ENCODE measurements at places on chromosomes 7 and 10.

- no peak for DNase-seq
Measured at GRCh38 chr7:127903892-127904669, 127.2 kb downstream of the LRRC4 start.

DNA sequence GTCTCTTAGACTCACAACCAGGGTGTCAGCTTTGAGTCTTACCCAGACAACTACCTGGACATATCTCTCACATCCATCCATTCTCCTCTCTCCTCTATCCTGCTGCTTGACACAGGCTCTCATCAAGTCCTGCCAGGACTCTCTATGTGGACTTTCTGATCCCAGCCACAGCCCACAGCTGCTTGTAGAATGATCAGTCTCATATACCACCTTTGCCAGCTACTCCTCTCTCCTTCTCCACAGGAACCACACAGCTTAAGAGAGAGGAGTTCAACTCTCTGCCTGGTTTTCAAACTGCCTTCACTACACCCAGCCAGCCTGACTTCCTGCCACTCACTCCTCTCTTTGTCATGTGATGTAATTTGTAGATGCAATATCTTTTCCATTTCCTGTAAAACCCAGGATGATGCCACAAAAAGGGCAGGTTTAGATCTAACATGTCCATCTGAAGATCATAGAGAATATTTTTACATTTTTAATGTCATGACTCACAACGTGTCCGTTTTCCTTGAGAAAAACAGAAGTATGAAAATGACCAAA, 154.0 kb downstream of the RAB11FIP2 start:
- no peak for DNase-seq

GRCh38 chr10:52574697-52575096, 197.9 kb downstream of the MBL2 start:
- no peak for DNase-seq

GRCh38 chr10:70158113-70158512, 11.6 kb upstream of the TYSND1 start:
- no peak for DNase-seq

GRCh38 chr10:63719226-63719856, 198.1 kb downstream of the REEP3 start:
- no peak for DNase-seq

DNA sequence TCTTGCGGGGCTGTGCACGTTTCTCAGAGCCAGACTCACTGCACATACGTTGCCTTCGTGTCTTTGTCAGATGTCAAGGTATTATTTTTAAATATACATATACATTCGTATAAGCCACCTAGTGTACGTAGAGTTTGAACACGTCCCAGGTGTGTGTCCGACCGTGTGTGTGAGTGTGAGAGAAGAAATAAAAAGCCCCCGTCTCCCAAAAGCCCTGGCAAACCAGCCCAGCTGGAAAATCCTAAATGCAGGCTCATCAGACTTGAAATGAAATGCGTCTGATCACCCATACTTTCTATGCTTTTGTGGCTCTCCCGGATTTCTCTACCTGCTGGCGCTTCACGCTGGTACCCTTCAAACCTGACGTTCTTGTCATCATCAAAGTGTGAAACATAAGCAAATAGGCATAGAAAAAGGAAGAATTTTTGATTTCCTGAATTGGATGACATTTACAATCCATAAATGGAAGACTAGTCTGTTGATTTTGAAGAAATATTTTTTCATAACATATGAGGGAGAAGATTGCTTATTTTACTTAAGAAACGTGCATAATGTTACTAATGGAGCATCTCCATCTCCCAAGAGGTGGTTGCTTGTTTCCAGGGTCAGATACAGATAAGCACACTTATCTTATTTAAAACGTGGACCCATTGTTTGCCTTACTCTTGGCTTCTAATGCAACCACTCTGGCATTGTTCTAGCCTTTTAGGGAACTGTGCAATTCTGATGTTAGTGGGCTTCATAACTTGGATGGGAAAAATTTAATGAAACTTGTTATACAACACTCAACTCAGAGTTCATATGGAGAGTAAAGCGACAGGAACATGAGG, 971 bp downstream of the PRKG1 start:
- DNase-seq: no peak

DNA sequence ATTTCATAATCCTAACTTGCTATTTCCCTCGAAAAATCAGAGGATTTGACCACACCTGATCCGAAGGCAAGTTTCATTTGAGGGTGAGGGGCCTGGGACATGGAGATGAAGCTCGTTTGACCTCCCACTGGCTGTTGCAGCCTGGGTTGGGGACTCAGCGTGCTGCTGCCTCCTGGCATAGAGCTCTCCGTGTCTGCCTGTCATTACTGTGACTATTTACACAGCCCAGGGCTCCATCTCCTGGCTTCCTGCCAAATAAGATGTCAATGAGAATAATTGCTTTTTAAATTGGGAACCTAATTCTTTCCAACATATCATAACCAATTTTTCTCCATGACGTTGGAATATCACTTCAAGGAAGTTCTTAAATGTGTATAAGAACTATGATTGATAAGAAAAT, 139.3 kb upstream of the COBL start:
- no peak for DNase-seq

DNA sequence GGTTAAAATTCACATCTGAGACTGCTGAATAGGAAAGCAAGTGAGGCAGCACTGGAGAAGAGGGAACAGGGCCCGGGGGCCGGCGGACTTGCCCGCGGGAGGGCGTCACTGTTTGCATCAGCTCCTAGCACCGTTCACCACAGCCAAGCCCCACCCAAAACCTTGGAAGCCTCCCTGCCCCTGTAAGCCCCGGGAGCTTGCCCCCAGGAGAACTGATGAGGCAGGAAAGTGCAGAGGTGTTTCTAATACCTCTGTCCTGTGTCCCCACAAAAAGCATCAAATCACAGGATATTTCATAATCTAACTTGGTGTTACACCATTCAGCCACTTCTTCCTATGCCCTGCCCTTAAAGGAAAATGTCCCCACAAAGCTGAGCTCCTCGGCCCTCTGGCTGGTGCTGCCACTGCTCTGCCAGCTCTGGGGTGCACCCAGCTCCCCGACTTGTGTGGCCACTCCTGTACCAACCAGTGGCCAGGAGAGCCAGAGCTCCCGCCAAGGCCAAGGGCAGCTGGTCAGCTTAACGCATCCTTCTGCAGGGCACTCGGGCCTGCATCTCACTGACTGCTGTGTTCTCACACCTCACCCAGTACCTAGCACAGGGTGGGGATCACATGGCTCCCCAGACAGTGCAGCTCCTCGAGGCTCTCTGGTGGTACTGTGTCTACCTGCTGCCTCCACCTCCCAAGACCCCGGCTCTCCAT, 47.3 kb upstream of the CNPY1 start:
- DNase-seq: no peak

- DNase-seq: no peak
Measured at GRCh38 chr10:101257084-101257483, 27.8 kb upstream of the LBX1 start.

DNA sequence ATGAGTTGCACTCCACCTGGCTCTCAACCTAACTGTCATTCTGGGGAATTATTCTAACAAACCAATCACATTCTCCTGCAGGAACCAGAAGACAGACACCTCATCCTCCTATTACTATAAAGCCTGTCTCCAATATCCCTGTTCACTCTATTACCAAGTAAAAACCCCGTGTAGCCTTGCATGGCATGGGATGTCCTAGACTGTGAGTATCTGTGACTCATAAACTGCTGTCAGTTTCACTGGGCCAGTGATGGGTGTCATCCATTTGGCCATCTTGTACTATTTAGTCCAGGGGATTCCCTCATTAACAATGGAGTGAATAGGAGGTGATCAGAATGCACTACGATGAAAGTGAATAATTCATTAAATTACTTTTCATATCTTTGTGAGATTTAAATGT, 608.7 kb downstream of the DNAJB9 start:
- DNase-seq: no peak

- no peak for DNase-seq
Measured at GRCh38 chr7:122520971-122521555, 177.9 kb downstream of the RNF133 start.

GRCh38 chr7:69782917-69783684, 184.8 kb downstream of the AUTS2 start:
- DNase-seq: no peak

DNA sequence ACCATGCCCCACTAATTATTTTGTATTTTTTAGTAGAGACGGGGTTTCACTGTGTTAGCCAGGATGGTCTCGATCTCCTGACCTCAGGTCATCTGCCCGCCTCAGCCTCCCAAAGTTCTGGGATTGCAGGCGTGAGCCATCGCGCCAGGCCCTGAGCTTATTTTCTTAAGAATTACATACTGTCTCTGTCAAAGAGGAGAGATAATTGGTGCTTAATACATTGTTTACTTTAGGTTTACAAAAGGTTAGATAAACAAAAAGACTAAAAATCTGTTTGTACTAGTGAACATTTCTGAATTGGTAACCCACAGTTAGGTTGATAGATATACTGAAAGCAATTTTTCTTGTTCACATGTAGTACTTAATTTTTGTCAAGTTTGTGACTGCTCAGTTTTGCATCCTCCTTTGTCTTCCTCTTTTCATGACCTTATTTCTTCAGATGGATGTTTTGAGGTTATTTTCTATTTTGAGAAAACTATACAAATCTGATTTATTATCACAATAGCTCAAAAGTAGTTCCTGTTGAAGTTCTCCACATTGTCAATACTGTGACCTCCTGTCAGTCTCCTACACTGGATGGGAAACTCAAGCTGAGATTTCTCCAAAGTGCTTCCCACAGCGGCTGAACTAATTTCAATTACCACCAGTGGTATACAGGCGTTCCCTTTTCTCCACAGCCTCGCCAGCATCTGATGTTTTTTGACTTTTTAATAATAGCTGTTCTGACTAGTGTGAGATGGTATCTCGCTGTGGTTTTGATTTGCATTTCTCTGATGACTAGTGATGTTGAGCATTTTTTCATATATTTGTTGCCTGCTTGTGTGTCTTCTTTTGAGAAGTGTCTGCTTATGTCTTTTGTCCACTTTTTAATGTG, 22.5 kb downstream of the HHEX start:
- no peak for DNase-seq

DNA sequence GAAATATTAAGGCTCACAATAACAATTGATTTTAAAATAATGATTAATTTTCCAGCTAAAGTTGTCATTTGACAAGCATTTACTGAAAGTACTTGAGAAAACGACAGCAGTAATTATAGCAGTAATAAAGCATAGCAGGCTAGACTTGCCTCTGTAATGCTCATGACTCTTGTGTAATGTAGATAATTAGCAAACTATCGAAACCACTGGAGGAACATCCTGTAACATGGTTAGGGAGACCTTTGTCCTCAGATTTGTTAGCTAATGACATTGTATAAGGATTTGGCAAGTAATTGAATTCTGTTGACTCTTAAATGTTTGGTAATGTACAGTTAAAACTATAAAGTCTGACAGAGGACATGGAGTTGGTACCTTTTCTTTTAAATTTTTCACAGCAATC, 24.8 kb downstream of the ARL4A start:
- no peak for DNase-seq

DNA sequence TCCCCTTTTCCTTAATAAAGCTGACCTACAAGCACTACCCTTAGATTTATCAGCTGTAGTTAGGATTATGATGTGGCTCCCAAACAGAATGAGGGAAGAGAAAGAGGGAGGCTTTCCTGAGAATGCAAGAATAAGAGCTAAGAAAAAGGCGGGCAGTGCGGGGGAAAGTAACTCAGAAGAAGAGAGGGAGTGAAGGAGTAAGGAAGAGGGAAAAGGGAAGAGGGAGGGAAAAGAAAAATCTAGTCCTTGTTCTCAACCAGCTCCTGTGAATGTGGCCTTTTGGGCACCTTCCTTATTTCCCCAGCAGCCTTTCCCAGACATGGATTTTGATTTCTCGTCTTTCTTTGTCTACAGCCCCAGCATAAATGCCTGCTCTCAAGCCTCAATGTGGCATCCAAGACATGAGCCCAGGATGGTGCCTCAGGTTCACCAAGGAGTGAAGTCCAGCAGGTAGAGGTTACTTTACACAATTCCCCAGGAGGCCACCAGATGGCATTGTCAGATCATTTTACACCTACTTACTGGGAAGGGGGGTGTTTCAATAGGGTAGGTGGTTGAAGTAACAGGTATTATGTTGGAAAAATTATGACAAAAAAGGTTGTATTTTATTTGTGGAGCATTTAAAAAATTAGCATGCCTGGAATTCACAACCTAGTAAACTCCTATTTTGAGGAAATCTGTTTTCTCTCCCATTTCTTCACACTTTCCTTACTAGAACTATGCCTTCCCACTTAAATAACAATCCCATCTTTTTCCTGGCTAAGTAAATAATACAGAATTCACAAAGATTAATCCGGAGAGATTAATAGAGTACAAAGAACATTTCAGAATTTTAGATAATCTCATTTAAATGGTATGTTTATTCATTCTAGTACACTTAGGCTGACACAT, 106.5 kb downstream of the HTR7 start:
- peak; percentile 13 for DNase-seq

DNA sequence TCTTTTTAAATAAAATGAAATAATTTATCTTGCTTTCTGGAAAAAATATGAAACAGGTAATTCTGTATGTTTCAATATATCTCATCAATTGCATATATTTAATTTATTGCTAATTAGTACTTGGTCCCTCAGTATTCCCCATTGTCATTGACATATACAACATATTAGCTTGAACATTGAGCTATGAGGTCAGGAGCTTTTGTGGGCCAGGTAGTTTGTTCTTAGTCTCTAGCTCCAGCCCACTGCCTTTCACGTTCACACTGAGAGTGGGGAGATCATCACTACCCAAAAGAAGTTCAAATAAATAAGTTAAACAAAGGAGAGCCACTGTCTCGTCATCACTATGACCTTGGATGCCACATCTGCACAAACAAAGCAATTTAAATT, 54.7 kb upstream of the DKK1 start:
- DNase-seq: no peak

GRCh38 chr7:22885797-22886261, 63.2 kb upstream of the TOMM7 start:
- peak; percentile 56 for DNase-seq

DNA sequence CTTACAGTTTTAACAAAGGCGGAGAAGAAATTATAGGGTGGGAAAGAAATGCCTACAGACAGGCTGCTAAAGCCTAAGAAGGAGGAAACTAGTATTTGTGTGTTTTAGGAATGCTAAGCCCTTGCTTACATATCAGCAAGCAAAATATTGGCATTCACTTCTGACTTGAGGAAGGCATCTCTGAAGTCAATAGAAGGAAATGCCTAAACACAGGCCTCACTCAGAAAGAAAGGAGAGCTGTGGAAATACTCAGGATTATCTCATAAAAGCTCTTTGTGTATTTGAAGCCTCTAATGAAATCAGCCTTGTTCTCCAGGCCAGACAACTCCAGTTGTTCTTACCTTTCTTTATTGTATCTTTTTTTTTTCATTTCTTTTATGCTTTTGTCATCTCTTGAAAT, 158.0 kb downstream of the AUTS2 start:
- no peak for DNase-seq

Data from stimulated activated CD4-positive, alpha-beta T cell treated with anti-CD3 and anti-CD28 coated beads, Interleukin-4, amount 100 ng/mL, for 1 hour (primary cell).